ENCODE measurements at places on chromosomes 11 and 22.
A peak's percentile ranks its signal among the peaks of the same experiment; 100 is the strongest.

GRCh38 chr11:129996113-129996870 is 6.3 kb downstream of the PRDM10 start:
- no peak for DNase-seq

DNA sequence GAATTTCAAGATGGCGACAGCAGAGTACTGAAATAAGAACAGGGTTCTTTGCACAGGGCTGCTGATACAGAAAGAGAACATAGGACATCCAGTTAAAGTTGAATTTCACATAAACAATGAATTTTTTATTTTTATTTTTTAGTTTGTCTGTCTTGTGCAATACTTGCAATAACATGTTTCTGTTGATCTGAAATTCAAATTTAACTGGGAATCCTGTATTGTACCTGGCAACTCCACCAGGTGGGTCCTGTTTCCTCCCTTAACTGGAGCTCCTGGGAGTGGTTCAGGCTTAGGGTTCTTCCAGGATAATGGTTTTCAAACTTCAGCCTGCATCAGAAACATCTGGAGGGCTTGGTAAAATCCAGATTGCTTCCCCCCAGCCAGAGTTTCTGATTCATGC is 14.9 kb upstream of the SERPINH1 start:
- no peak for DNase-seq

DNA sequence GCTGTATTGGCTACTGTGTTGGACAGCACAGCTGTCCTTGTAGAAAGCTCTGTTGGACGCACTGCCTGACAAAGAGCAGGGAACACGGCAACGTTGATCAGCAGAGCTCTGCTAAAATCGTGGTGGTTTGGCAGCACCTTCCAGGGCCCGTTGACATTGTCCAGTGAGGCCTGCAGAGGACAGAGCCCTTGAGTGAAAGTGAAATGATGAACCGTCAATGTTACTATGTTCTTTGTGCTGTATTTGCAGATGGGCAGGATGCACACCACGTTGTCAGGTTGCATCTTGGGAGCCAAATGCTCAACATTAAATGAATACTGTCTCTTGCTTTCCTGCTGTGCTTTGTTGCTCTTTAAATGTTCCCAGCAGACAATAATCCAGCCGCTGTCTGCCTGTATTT is 69.7 kb downstream of the NELL1 start:
- DNase-seq, result no peak

GRCh38 chr22:45398214-45398613 is 15.2 kb downstream of the SMC1B start:
- no peak for DNase-seq

DNA sequence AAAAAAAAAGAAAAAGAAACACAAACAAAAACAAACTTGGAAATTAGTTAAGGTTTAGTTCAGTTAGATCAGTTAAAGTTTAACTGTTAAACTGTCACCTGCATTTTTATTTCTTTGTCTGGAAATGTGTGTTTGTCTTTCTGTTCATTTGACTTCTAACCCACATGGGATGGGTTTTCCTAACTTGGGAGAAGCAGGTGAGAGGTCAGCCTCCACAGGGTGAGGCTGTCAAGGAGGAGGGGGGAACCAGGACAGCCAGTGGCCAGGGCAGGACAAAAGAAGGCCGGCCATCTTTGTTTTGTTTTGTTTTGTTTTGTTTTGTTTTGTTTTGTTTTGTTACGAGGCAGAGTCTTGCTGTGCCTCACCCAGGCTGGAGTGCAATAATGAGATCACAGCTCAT is 13.4 kb upstream of the GCAT start:
- no peak for DNase-seq

DNA sequence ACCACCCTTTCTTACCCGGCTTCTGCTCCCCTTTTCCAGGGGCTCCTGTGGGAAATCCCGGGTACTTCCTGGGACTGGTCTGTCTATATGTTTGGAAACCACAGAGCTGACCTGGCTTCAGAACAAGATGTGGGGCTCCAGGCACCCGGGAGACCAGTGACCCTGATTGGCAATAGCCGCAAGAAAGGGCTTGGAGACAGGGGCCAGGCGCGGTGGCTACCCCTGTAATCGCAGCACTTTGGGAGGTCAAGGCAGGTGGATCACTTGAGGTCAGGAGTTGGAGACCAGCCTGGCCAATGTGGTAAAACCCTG is 3.2 kb upstream of the NEAT1 start:
- DNase-seq, result peak; percentile 5

GRCh38 chr11:58286249-58286648 is 18.2 kb upstream of the OR10W1 start:
- DNase-seq, result peak; percentile 39

DNA sequence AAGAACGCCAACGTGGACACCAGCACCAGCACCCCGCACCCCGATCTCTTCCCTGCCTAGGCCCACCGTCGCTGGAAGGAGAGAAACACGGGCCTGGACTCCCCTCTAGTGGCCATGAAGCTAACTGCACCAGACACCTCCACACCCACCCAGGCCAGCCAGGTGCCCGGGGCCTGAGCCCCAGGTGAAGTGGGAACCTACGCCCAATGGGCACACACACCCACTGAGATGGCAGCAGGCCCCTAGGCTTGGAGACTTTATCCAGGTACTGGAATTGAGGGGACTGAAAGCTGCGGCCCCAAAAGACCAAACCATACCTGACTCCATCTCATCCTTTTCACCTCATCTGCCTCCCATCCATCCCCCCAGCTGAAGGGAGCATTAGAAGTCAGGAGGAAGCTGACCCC is 81.0 kb downstream of the BUD13 start:
- DNase-seq, result peak; percentile 33

GRCh38 chr22:42313204-42313603 is 42.8 kb upstream of the TCF20 start:
- DNase-seq, result no peak

DNA sequence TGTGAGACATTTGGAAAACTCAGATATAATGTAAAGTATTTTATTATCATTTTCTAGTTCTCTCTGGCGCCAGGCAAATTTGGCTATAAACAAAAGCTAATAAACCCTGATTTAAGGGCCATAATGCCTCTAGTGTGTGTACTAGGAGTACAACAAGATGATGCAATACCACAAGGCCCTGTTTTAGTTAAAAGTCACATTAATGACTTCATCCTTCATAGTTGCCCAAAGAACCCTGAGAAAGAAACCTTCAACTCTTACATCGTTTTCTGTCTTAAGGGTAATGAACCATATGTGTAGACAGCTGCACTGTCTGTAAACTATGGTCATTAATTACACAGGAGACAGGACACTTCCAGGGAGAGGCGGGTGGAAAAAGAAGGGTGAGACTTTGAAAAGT is 538.4 kb downstream of the FAM181B start:
- DNase-seq, result no peak

GRCh38 chr11:1436468-1437039 is 46.8 kb downstream of the BRSK2 start:
- no peak for DNase-seq

GRCh38 chr11:59767225-59767611 is 12.0 kb downstream of the STX3 start:
- no peak for DNase-seq

- no peak for DNase-seq
Observed at GRCh38 chr11:125270106-125270505, 105.6 kb downstream of the PKNOX2 start.

GRCh38 chr11:96002754-96003290 is 78.9 kb upstream of the MTMR2 start:
- no peak for DNase-seq

DNA sequence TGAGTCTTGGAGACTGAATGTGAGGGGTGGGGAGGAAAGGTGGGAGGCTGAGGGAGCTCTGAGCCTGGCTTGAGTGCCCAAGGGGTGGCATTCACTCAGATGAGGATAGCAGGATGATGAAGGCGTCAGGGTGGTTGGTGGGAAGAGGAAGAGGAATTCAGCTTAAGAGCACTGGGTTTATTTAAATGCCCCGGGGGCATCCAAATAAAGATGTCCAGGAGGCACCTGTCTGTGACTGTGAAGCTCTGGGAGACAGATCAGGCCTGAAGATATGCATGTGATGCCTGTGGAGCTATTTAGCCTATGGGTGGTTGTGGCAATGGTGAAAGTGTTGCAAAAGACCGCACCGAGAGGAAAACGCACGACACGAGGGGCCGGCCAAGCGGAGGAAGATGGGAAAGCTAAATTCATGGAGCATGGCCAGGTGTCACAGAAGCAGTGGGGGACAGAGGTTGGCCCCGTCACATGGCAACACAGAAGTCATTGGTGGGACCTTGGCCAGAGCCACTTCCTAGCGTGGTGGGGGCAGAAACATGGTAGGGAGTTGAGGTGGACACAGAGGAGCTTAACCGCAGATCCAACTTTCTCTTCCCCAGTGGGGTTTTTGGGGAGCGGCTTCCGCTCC is 15.5 kb downstream of the SLC37A2 start:
- DNase-seq, result no peak

DNA sequence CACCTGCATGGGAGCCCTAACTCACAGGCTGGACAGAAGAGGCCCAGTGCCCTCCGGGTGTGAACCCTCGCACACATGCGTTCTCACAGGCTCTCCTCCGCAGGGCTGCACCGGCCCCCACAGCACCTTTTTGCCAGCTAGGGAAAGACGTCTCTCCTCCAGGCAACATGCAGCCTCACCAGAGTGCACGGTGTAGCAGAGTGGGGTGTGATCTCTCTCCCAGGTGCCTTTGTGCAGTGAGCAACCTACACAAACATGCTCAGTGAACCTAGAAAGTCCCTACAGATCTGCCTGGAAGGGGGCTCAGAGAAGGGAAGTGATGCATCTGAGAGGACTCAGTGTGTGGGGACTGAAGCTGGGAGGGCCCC is 3.7 kb upstream of the CARNS1 start:
- DNase-seq, result no peak

- no peak for DNase-seq
Observed at GRCh38 chr11:97786961-97787360, 1233.8 kb upstream of the CNTN5 start.

DNA sequence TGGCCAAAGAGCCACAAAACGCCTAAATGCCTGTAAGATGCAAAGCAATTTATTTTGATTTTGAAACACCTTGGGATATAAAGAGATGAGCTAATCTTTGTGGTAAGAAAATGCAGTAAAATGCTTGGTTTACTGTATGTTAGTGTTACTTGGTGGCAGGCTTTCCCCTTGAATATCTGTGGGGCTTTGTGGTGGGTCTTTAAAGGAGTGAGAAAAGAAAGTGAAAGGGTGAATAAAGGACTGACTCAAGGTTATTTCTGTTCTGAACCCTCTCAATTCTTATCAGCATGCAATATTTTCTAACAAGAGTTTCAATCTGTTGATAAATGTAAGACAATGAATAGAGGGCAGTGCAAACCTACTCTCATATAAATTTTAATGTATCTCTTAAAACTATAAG is 1555.9 kb upstream of the RAG2 start:
- DNase-seq, result no peak

DNA sequence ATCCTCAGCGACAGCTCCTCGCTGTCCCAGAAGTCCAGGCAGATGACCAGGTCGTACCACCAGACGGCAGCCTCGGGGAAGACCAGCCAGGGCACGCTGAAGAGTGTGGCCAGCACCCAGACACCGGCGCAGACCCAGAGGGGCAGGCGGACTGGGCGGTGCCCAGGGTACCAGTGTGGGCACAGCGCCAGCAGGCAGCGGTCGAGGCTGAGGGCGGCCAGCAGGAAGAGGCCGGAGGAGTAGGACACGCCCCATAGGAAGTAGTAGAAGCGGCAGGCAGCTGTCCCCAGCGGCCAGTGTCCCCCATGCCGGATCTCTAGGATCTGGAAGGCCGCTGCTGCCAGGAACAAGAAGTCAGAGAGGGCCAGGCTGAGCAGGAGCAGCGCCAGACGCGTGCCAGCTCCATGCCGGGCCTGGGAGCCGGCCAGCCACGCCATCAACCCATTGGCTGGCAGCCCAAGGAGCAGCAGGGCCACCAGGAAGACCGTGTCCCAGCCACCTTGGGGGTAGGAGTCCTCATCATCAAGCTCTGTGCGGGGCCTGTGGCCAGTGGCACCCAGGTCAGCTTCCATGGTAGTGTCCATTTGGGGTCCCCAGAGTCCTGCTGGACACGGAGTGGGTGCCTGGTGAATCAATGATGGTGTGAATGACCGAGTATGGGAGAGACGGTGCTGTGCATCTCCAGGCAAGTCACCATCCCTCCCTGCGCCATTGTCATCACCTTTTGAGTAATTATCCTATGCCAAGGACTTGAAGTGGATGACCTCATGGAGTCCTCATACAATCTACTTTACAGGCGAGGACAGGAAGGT is at the start of gene GPR152:
TSS of gene GPR152 (minus strand) at position 589 of the 812 bp plus-strand sequence. CDS start at position 584, 5 bp downstream.
- no peak for DNase-seq

DNA sequence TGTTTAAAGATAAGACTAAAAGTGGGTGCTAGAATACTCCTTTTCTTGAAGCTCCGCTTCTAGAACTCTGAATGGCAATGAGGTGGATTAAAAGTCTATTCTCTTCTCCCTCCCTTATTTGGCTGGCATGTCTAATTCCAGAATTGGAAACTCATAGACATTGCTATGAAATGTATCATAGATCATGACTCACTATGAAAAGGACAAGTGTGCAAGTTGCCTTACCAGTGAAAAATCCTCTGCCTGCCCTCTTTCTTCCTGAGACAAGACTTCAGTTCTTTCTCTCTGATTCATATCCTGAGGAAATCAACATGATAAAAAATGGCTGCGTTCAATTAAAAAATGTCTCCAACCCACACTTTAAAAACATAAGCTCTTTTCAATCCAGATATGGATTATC is 73.2 kb upstream of the BLID start:
- DNase-seq, result peak; percentile 81

DNA sequence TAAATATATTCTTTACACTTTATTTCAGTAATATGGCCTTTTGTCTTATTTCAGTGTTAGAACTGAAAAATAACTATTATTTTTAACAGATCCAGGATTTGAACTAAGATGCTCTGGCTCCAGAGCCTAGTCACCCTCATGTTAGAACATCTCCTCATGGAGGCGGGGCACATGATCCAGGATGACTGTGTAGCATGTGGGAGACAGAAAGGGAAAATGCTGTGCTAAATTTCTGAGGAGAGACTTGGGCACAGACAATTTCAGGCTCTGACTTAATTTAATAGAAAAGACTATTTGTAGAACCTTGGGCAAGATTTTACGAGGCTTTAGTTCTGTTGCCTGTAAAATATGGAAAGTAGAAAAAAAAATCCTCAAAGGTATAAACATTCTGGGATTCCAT is 24.1 kb downstream of the CTSC start:
- no peak for DNase-seq

GRCh38 chr11:69947793-69948255 is 128.6 kb upstream of the FGF3 start:
- no peak for DNase-seq

- no peak for DNase-seq
Observed at GRCh38 chr11:89159974-89160373, 17.7 kb upstream of the TYR start.

GRCh38 chr11:26418386-26418912 is 86.5 kb downstream of the ANO3 start:
- no peak for DNase-seq

DNA sequence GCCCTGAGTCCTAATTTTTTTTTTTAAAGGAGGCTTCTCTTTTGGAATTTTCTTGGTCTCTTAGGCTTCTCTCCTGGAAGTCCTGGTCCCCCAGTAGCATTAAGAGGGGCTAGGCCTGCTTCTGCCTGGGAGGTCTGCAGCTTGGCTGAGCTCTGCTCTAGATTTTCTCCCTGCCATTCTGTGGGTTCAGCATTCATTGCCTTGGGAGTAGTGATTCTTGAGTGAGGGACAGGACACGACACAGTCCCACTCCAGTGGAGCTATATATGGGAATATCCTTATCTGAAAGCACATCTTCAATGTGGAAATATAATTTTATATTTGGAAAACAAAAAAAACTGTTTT is 3.7 kb downstream of the IGSF22 start:
- DNase-seq, result no peak

- no peak for DNase-seq
Observed at GRCh38 chr11:63933459-63933858, 5.3 kb upstream of the NAA40 start.

- no peak for DNase-seq
Observed at GRCh38 chr11:119696378-119697222, 32.4 kb downstream of the NECTIN1 start.

All from ACHN (cell line).